ENCODE measurements at places on chromosomes 2 and 18.

GRCh38 chr2:106037932-106038331 is 156.2 kb downstream of the UXS1 start:
- DNase-seq = no peak

GRCh38 chr2:203873921-203874631 is 6.5 kb downstream of the CTLA4 start:
- DNase-seq = no peak

DNA sequence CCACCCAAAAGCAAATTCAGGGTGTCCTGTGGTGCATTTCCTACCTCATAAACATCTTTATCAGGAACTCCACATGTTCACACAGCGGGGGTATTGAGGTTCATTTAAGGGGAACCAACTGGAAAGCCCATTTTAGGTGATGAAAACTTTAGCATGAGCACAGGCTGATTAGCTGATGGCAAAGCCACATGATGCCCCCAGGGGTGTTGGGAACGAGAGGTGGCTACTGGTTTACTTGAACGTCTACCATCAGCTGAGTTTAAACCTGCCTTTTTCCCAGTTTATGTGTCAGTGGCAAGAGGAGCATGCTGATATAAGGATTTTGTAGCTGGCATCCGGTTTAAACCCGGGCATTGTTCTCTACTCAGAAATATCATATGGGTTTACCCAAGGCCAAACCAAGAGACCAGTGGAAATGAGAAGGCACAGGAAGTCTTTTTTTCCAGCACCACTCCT is 54.5 kb upstream of the UPP2 start:
- no peak for DNase-seq

GRCh38 chr18:13095466-13095865 is 104.3 kb downstream of the CEP192 start:
- no peak for DNase-seq

- no peak for DNase-seq
These were observed 62.7 kb downstream of the BIN1 start for GRCh38 chr2:127044165-127044718.

DNA sequence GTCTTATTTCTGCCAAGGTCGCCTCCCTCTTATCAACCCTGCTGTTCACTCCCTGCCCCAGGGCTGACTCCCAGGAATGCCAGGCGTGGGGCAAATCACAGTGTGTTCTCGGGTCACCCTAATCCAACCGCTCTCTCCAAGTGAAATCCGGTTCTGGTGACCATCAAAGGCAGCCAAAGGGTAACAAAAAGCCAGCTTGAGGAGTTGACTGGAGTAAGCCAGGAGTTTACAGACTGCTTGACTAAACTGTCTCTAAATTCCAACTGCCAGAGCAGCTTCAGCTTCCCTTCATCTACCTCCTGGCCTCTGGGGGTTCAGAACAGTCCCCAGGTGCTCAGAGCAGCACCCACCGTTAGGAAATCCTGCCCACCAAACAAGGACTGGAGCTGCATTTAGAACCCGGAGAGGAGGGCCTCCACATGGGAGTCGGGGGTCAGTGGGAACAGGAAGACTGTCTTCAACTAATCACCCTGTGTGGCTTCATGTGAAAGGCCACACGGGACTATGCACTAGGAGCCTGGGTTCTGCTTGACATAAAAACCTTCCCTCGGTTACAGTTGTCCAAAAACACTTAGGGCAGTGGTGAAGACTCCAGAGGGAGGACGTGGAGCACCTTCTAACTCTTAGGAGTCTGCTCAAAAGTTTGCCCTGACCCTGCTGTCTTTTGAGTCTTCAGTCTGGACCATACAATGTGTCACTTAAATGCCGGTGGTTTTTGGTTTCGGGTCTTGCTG is 24.2 kb upstream of the MCFD2 start:
- DNase-seq = no peak

DNA sequence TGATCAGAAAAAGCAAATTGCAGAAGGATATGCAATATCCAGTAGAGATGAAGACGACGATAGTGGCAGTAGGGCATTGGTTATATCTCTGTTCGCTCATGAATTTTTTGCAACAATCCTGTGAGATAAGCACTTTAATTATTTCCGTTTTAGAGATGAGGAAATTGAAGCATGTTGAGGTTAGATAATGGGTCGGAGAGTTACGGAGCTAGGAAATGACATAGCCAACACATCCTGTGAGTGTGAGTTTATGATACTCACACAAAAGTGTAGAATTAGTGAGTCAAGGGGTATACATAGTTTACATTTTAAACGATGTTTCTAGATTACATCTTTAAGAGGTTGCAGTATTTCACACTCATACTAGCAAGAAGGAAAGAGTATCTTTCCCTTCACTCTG is 123.1 kb upstream of the ARL4C start:
- DNase-seq = no peak

DNA sequence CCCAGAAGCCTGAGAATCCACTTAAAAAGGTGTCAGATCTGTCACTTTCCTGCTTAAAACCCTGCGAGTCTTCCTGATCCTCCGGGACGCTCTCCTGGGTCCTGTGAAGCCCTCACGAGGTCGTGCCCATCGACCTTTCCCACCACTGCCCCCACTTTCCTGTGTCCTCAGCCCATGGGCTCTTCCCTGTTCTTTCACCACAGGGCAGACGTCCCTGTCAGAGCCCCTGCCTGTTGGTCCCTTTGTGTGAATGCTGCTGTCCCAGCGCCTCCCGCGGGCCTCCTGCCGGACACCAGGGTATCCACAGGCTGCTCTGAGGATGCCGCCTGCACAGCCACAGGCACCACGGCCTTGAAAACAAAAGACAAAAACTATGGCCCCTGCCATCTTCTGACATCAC is 125.6 kb downstream of the TMEM18 start:
- no peak for DNase-seq

- peak; percentile 89 for DNase-seq
These were observed 90.5 kb downstream of the MYOM1 start for GRCh38 chr18:3129053-3129864.
